ENCODE measurements at places on chromosomes 4 and X.

GRCh38 chr4:6324999-6325787 lies 55.5 kb downstream of the WFS1 start:
- no peak for DNase-seq

- no peak for DNase-seq
Observed at GRCh38 chrX:29487714-29488113, 727.6 kb upstream of the MAGEB2 start.

DNA sequence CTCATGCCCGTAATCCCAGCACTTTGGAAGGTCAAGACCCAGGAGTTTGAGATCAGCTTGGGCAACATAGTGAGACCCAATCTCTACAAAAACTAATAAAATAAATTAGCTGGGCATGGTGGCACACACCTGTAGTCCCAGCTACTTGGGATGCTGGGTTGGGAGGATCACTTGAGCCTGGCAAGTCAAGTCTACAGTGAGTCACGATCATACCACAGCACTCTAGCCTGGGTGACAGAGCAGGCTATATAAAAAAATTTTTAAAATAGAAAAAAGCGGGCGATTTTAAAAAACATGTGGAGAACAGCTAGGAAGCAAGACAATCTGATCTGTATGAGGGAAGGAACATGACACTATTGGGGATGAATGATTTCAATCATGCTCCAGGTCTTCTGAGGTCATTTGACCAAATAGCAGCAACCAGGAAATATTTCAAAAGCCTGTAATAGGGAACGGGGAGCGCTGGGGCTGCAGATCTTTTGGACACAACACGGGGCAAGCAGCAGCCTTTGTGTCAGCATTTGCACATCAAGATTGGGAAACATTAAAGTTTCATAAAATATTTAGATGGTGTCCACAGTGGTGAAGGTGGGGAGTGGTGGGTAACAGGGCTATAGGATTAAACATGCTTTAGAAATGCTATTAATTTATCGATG lies 48.3 kb upstream of the GUCY1A1 start:
- DNase-seq = no peak

DNA sequence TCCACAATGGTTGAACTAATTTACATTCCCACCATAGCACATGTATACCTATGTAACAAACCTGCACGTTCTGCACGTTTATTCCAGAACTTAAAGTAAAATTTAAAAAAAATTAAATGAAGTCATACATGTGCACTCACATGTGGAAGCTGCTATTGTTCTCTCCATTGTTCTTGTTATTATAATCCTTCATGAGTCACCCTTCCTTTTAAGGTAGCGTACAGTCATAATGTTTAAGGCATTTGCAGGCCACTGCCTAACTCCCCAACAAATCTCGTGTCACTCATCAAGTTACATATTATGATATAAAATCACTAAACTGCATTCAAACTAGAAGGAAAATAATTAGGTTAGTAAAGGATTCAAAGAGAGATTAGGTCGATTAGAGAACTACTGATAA lies 63.6 kb downstream of the SLC7A11 start:
- DNase-seq = no peak

- no peak for DNase-seq
Observed at GRCh38 chr4:123014038-123014437, 91.6 kb upstream of the NUDT6 start.

GRCh38 chrX:130676861-130677260 lies 226.1 kb downstream of the ENOX2 start:
- no peak for DNase-seq

All from stimulated activated CD4-positive, alpha-beta T cell treated with anti-CD3 and anti-CD28 coated beads, TNF-alpha, amount 100 ng/mL, for 48 hours (primary cell).